Breast epithelium (tissue), 4 donors: ENCODE measurements at places on chromosomes 2 and 18. TPM values are rescaled to one million over a fixed set of nuclear protein-coding genes. Genes with fewer than 3 reads are reported as not detected.

GRCh38 chr2:66495788-66496640 lies 61.1 kb downstream of the MEIS1 start:
- H3K27me3 ChIP-seq, result no peaks in the 10 kb centered on the region
- no peaks in the 10 kb centered on the region for H3K36me3 ChIP-seq
- H3K4me3 ChIP-seq, result no peak overlapping the region

GRCh38 chr2:176129813-176130146 lies 275 bp downstream of the HOXD8 start:
- H3K27ac ChIP-seq, result peak overlapping the region; percentile 98
- peak overlapping the region; percentile 73 for H3K4me3 ChIP-seq
- no peak for DNase-seq
- H3K36me3 ChIP-seq, result no peaks in the 10 kb centered on the region
- H3K4me1 ChIP-seq, result no peaks in the 10 kb centered on the region
- H3K27me3 ChIP-seq, result peaks cover 5% of the 10 kb centered on the region

Gene IER3IP1
- total RNA-seq, result 15.1 TPM

Gene ST8SIA5
- total RNA-seq, result 0.33 TPM

DNA sequence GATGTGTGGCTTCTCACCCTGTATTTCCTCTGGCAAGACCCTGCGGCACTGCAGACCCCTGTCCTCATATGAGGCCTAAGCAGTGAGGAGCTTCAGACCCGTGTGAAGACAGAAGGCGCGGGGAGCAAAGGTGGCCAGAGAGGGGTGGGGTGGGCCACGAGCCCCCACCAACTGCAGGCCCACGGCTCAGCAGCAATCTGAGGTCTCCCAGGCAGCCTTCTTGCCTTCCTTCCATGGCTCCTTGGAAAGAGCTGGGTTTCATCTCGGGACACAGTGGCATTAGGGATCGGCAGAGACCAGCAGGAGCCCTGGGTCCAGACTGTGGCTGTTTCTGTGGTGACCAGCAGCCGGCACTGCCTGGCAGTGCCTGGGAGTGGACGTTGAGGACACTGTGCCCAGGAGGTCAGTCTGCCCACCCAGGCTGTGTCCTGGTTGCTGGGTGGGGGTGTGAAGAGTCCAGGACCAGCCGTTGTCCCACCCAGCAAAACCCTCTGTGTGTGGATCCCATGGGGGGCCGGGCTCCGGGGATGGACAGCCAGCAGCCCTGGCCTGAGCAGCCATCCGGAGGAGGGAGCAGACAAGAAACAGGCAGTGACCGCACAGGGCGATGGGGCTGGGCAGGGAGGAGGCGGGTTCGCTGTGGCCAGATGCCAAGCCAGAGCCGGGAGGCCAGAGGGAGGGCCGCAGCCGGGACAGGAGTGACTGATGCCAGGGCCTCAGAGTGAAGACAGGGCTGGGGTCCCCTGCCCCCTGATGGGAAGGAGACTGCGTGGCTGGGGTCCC lies 73.8 kb downstream of the RRM2 start:
- no peaks in the 10 kb centered on the region for H3K36me3 ChIP-seq
- no peak overlapping the region for H3K27ac ChIP-seq
- H3K4me3 ChIP-seq, result no peak overlapping the region
- DNase-seq, result no peak
- H3K27me3 ChIP-seq, result no peaks in the 10 kb centered on the region
- no peaks in the 10 kb centered on the region for H3K4me1 ChIP-seq

Gene LOXHD1
- 0.59 TPM for total RNA-seq
